Keratinocyte (primary cell): ENCODE measurements at places on chromosomes 7 and 10.

DNA sequence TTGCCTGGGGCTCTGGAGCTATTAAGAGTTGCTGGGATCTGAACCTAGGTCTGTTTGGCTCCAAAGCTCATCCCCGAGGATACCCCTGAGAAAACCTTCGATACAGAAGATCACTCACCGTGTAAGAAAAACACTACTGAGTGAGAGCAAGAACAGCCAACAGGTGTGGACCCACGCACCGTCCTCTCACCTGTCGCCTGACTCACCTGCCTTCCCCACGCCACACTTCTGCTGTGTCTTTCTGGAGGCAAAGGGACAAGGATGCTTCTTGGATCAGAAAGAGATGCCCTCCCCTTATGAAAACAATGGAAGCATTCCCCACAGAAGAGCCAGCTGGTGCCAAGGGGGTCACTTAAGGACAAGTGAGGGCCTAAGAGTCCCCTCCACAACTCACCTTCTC is 46.7 kb downstream of the COL13A1 start:
- no peak for DNase-seq

GRCh38 chr7:128033246-128033645 is 2.0 kb upstream of the LRRC4 start:
- DNase-seq = no peak

DNA sequence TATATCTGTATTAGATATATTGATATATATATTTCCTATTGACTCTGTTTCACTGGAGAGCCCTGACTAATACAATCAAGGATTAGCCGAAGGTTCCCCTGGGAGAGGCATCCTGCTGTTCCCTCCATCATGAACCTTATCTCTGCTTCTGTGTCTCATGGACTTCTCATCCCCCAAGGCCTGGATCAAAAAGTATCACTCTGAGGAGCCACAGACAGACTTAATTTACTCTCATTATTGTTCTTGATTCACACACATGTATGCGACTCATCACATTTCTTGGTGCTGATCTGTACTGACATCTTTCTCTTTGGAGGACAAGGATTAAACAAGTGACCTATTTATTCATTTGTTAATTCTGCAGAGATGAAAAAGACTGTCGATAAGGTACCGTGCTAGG is 550.2 kb downstream of the KCNMA1 start:
- no peak for DNase-seq

- DNase-seq = no peak
Observed at GRCh38 chr7:142832417-142832816, 22.5 kb upstream of the EPHB6 start.

DNA sequence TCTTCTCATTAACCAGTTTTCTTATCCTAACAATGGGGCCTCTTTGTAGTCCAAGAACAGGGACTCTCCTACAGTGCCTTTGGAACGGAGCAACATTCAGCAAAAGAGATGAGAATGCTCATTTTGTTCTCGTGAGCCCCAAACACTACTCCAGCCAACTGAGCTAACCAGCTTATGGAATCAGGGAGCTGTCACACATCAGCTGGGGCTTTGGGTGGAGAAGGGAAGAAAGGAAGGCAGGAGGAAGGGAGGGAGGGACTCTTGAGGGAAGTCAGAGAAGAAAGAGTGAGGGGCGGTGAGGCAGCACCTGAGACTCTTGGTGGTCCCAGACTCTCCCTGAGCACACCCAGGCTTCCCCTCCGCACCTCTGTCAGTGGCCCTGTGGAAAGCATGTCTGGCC is 123.1 kb downstream of the CLEC2L start:
- no peak for DNase-seq

DNA sequence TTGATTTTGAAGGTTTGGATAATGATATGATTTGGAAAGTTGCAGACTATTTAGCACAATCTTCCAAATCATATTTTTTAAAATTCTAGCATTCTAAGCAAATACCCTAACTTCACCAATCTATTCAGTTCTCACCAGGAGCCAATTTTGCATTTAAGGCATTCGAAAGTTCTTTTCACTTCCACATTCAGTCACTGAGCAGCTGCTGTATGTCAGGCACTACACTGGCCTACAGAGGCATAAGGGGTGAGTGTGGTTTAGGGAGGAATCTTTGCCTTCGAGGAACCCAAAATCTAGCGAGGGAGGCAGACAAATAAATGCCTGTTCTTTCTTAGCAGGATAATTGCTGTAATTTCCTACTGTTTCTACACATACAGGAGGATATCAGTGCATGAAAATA is 10.7 kb upstream of the UCN3 start:
- DNase-seq = no peak

GRCh38 chr7:74455291-74455804 is 1.6 kb downstream of the GTF2IRD1 start:
- no peak for DNase-seq

DNA sequence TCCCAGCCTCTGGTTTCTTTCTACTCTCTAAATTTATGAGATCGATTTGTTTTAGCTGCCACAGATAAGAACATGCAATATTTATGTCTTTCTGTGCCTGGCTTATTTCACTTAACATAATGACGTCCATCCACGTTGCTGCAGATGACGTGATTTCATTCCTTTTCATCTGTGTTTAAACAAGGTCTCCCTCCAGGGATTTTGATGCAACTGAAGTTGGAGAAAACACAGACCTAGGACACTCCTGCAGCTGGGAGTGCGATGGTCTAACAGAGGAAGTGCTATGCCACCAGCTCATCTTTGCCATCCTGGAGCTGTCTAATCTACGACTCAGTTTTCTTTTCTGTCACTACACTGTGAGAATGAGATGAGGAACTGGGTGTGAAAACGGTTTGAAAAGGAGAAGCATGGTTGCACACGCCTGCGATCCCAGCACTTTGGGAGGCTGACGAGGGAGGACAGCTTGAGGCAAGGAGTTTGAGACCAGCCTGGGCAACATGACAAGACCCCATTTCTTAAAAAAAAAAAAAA is 1.5 kb upstream of the KCTD7 start:
- DNase-seq = no peak

GRCh38 chr10:122659651-122660050 is 40.0 kb downstream of the C10orf120 start:
- DNase-seq = no peak

DNA sequence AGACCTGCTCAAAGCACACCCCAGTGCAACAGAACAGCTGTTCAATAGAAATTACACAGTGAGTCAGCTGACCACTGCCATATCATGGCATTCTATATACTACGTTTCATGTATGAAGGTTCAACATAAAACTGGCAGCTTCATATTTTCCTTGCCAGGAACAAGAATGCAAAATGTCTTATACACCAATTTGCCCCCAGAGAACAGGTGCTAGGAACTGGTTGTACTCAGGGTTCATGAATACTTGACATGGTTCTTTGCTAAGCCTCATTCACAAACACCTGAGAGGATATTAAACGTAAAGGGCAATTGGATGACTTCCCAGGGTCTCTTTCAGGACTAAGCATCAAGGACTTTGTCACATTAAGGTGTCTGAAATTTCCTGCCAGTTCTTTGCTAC is 6.9 kb downstream of the MYOF start:
- DNase-seq = no peak

GRCh38 chr7:99184532-99185218 is 23.2 kb downstream of the KPNA7 start:
- DNase-seq = no peak

- no peak for DNase-seq
Observed at GRCh38 chr10:112842832-112843360, 107.2 kb upstream of the TCF7L2 start.

GRCh38 chr10:73414230-73414945 is 530 bp upstream of the ANXA7 start:
- DNase-seq = no peak

- no peak for DNase-seq
Observed at GRCh38 chr10:49605216-49605938, 4.7 kb upstream of the SLC18A3 start.

DNA sequence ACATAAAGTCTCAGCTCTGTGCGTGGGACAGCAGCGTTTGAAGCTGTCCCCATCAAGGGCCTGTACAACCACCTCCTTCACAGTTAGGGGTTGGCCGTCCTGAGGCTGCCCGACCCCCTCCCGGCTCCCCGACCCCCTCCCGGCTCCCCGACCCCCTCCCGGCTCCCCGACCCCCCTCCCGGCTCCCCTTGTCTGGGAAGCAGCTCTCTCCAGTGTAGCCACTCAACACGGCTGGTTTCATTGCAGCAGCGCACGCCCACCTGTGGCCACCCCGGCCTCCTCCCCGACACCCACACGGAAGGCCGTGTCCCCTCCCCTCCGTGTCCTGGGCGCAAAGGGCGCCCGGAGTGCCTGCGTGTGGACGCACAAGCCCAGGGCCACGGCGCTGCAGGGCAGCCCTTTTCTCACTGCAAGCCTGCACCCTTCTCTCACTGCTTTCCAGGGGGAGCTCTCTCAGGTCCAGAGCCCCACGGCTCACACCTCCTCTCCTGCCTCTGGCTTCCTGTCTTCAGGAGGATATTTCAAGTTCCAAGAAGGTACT is 20.9 kb upstream of the FAM20C start:
- DNase-seq = no peak

- no peak for DNase-seq
Observed at GRCh38 chr7:47543714-47544113, 38.2 kb downstream of the TNS3 start.

GRCh38 chr10:49023752-49024151 is 84.1 kb upstream of the LRRC18 start:
- DNase-seq = no peak

- no peak for DNase-seq
Observed at GRCh38 chr10:89114846-89115625, 92.1 kb downstream of the CH25H start.

DNA sequence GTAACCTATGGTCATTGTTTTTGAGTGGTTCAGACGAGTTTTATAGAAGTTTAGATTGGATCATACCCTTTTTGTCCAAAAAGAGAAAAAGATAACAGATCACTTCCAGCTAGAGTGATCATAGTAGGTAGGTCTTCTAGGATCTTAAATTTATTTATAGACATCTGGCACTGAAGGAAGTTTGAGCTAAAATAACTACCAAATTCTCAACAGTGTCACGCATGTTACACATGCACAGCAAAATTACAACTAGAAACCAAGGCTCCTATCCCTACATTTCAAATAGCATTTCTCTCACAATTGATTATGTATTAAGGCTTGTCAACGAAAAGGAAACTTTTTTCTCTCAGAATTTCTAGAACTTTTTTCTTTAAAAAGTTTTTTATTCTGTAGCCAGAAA is 2.3 kb downstream of the CALU start:
- no peak for DNase-seq

GRCh38 chr10:14477408-14477710 is 146.6 kb upstream of the FRMD4A start:
- no peak for DNase-seq

DNA sequence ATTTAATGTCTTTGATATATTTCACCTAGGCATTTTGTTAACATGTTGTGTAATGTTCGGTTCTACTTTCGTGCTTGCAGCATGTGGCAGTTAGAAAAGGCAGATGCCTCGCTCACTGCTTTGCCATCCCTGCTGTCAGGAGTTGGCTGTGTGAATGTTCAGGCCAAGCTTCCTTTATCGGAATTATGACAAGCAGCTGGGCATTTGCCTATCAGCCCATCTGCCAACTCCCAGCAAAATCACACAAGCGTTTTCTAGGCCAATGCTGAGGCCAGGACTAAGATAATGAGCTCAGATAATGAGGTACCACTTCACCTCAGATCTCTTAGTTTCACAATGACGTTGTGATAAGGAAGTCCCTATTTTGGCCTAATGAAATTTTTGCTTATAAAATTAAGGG is 212.7 kb upstream of the FAM3C start:
- DNase-seq = no peak

DNA sequence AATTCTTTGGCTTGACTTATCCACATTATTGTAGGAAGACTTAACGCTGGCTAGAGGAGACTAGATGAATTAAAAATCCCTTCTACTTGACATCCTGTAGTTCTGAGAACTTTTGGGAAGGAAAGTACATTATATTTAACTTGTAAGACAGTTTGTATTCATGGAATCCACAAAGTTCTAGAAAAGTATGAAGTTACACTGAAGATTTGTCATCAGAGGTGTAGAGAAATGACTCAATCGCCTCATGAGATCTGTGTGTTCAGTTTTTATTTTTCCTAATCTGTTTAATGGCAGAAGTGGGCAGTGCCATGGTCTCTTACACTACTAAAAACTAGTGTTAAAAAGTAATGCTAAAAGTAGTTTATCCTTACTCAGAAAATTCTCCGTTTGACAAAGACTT is 89.1 kb upstream of the SMIM30 start:
- DNase-seq = no peak

GRCh38 chr10:104337521-104337984 is 712 bp downstream of the ITPRIP start:
- no peak for DNase-seq

GRCh38 chr7:134927723-134928122 is 58.6 kb upstream of the AGBL3 start:
- no peak for DNase-seq

GRCh38 chr7:148556892-148557291 is 33.7 kb upstream of the C7orf33 start:
- no peak for DNase-seq

- DNase-seq = no peak
Observed at GRCh38 chr7:131338173-131338572, 10.5 kb downstream of the MKLN1 start.

- no peak for DNase-seq
Observed at GRCh38 chr10:114821915-114822443, 399 bp downstream of the FHIP2A start.

DNA sequence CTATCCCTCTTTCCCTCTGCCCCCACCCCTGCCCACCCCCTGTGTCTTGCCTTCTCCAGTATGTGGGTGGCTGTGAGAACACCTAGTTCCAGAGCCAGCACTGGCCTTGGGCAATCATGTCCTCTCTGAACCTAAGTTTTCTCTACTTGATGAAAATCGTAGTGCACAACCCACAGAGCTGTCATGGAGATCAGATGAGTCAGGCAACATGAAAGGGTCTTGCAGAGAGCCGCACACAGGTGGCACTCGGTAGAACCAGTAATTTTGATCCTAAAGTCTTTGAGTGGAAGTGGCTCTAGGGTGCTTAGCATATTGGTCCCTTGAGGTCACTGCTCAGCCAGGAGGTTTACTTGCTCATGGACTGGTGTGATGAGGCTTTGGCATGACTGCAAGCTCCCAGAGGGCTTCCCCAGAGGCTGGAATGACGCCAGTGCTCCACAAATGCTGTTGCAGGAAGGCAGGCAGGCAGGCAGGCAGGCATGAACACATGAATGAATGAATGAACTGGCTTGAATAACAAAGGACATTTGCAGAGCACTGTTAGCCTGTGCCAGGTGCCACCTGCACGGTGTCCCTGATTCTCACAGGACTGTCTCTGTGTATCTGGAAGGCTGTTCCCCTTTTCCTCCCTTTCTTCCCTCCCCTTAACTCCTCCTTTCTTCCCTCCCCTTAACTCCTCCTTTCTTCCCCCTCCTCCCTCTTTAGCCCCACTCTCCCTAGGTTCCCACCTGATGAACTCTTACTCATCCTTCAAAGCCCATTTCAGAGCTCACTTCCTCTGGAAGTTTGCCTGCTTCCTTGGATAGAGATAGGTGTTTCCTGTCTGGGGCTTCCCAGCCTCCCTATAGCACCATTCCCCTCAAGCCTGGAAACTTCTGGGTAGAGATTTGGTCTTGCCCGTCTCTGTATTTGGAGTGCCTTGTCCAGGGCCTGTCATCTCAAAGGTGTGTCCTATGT is 27.2 kb upstream of the CTBP2 start:
- DNase-seq = no peak
